ENCODE measurements at places on chromosomes 2 and 18. TPM values are rescaled to one million over a fixed set of nuclear protein-coding genes. Genes with fewer than 3 reads are reported as not detected.

Gene RESP18
- total RNA-seq: not detected

Gene PJVK
- total RNA-seq: 1.1 TPM

Gene TFCP2L1
- total RNA-seq: 0.17 TPM

Gene SNED1
- total RNA-seq: 7.4 TPM

Gene VWC2L
- total RNA-seq: not detected

Gene SKOR2
- not detected for total RNA-seq

Gene CPSF3
- 15.5 TPM for total RNA-seq

Gene RNF144A
- 15.6 TPM for total RNA-seq

Gene TMEM198
- 1.7 TPM for total RNA-seq

Gene NT5DC4
- not detected for total RNA-seq

Gene LAMA1
- 0.17 TPM for total RNA-seq

Gene GPR17
- total RNA-seq: 0.25 TPM

Gene ECEL1
- 0.37 TPM for total RNA-seq

Gene KCNG2
- not detected for total RNA-seq

Gene NTSR2
- not detected for total RNA-seq

Gene TRMT61B
- 24.7 TPM for total RNA-seq

Gene TSPYL6
- total RNA-seq: not detected

Gene IL1RN
- total RNA-seq: 0.57 TPM

Gene ZNF2
- total RNA-seq: 3.6 TPM

Gene NPHP1
- 4.1 TPM for total RNA-seq

Gene AGBL5
- total RNA-seq: 9.4 TPM

Gene GPR39
- not detected for total RNA-seq

Gene PRKAG3
- 0.12 TPM for total RNA-seq

Gene ANKRD30BL
- not detected for total RNA-seq

Gene C2orf74
- 28.0 TPM for total RNA-seq

Gene C2orf78
- not detected for total RNA-seq

Gene NEU2
- total RNA-seq: not detected

Gene CTIF
- total RNA-seq: 59.9 TPM

Gene VIT
- total RNA-seq: 13.3 TPM

Gene PROC
- total RNA-seq: not detected

Gene APLF
- total RNA-seq: 3.9 TPM

Gene KIF5C
- total RNA-seq: 0.52 TPM

Gene DTNA
- 140 TPM for total RNA-seq

Gene RAB6C
- total RNA-seq: 0.25 TPM

Gene TOGARAM2
- 43.9 TPM for total RNA-seq

Gene PLGLB1
- total RNA-seq: 2.7 TPM

Gene GALNT3
- total RNA-seq: 0.17 TPM

Gene INPP1
- total RNA-seq: 15.8 TPM

Gene RAPH1
- total RNA-seq: 13.8 TPM

Gene CCDC74B
- 0.64 TPM for total RNA-seq

Gene DQX1
- total RNA-seq: not detected

Gene CHPF
- 93.1 TPM for total RNA-seq

Gene EN1
- total RNA-seq: not detected

Gene LBX2
- 0.52 TPM for total RNA-seq

Gene CROCC2
- not detected for total RNA-seq

Gene UGT1A1
- total RNA-seq: not detected

Gene PSME4
- 51.0 TPM for total RNA-seq

Gene APCDD1
- 24.9 TPM for total RNA-seq

Gene RUFY4
- not detected for total RNA-seq

Gene TBR1
- not detected for total RNA-seq

Gene ANKRD30B
- not detected for total RNA-seq

Gene C2orf66
- total RNA-seq: not detected

Gene TSGA10
- total RNA-seq: 4.7 TPM

Gene SCN9A
- 1.3 TPM for total RNA-seq

Gene ZRANB3
- total RNA-seq: 2.7 TPM

Gene ANXA4
- 24.7 TPM for total RNA-seq

Gene LYPD1
- total RNA-seq: not detected

Gene SPRED2
- 12.8 TPM for total RNA-seq
